Naive thymus-derived CD8-positive, alpha-beta T cell (primary cell): ENCODE measurements at places on chromosomes 1 and 21.
A peak's percentile ranks its signal among the peaks of the same experiment; 100 is the strongest.

- H3K4me1 ChIP-seq, result peaks cover 74% of the 10 kb centered on the region
- DNase-seq, result no peak
- H3K36me3 ChIP-seq, result peaks cover 87% of the 10 kb centered on the region
These were observed 62.2 kb downstream of the S100B start for GRCh38 chr21:46542588-46543124.

- DNase-seq, result no peak
- no peak overlapping the region for H3K4me3 ChIP-seq
- peaks cover 11% of the 10 kb centered on the region for H3K36me3 ChIP-seq
- no peaks in the 10 kb centered on the region for H3K4me1 ChIP-seq
- H3K27ac ChIP-seq, result no peak overlapping the region
These were observed 27.5 kb downstream of the KCNC4 start for GRCh38 chr1:110237386-110238152.

DNA sequence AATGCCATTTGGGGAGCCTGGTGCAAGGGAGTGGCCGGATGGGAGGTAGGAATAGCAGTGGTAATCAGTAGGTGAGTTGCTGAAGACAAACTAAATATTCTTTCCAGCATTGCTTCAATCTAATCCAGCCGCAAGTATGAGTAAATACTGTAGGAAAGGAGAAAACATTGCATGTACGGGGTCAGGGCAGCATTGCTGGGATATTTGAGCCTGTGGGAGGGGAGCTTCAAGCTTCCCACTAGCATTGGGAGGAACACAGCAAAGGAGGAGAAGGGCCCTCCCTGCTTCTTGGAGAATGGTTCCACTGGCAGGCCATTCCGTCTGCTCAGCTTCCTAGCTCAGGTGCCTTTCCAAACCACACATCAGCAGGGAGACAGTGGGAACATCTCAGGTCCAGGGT lies 15.2 kb downstream of the CAPN2 start:
- no peak for DNase-seq
- no peak overlapping the region for H3K4me3 ChIP-seq
- H3K27me3 ChIP-seq, result no peaks in the 10 kb centered on the region
- no peaks in the 10 kb centered on the region for H3K36me3 ChIP-seq

DNA sequence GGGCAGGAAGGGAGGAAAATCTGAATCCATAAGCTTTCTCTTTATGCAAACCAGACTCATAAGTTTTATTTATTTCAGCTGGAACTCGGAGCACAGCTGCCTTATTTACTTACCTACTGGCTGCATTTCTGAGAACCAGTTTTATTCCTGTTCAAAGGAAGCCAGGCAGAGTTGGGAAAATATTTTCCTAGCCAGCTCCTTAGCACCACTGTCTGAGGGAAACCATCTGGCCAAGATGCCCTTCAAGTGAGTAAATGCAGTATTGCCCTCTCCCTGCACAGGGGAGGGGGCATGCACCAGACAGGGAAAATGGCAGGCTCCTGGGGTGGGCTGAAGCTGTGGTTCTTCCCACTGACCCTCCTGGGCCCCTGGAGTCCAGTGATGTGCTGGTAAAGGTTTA lies 28.9 kb upstream of the FMOD start:
- peak overlapping the region; percentile 44 for H3K27ac ChIP-seq
- H3K27me3 ChIP-seq, result peaks cover 10% of the 10 kb centered on the region
- no peaks in the 10 kb centered on the region for H3K4me1 ChIP-seq
- no peaks in the 10 kb centered on the region for H3K36me3 ChIP-seq
- DNase-seq, result no peak

DNA sequence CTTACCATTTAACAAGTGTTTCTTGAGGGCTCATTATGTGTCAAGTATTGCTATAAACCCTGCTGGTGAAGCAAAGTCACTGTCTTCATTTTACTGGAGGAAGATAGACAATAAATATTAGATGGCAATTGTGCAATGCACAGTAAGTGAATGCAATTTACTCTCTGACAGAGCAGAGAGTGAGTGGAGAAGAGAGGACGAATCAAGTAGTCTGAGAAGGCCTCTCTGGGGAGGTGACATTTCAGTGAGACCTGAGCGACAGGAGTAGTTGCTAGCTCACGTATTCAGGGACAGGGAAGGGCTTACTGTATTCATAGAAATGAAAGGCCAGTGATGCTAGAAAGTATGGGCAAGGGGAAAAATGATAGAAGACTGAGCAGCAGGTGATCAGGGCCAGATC lies 1.2 kb upstream of the NMNAT2 start:
- peaks cover 55% of the 10 kb centered on the region for H3K27me3 ChIP-seq
- no peak for DNase-seq
- peaks cover 14% of the 10 kb centered on the region for H3K36me3 ChIP-seq
- peaks cover 27% of the 10 kb centered on the region for H3K4me1 ChIP-seq
- no peak overlapping the region for H3K27ac ChIP-seq

DNA sequence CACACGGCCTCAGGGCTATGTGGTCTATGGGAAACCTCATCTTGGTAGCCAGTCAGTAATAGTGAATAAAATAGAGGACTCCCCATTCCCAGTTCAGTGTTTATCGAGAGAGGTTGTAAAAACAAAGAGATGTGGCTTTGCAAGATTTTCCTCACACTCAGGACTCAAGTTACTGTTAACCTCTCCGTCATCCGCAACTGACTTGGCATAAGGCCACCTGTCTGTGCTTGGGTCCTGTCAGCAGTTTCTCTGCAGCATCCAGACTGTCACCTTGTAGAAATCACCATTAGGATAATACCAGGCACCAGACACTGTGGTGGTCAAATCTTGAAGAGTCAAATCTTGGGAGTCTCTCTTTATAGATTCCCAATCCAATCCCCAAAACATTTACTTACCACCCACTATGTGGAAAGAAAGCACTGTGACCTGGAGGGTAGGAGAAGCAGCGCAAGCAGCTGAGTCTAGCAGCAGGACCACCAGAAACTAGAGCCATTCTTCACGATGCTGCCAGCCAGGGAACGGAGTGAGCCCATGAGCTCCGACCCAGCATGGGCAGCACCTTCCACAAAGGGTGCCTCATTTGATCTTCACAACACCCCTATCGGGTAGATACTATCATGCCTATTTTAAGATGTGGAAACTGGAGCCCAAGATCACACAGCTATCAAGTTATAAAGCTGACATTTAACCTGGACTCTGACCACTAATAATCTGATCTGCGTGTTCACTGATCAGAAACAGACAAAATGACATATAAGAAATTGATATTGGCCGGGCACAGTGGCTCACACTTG lies 5.6 kb upstream of the GPR25 start:
- H3K36me3 ChIP-seq, result peaks cover 3% of the 10 kb centered on the region
- H3K4me1 ChIP-seq, result no peaks in the 10 kb centered on the region
- peaks cover 19% of the 10 kb centered on the region for H3K27me3 ChIP-seq
- no peak overlapping the region for H3K27ac ChIP-seq
- DNase-seq, result no peak

GRCh38 chr21:19420565-19420964 lies 1017.0 kb upstream of the TMPRSS15 start:
- H3K27ac ChIP-seq, result no peak overlapping the region
- no peaks in the 10 kb centered on the region for H3K36me3 ChIP-seq
- no peak for DNase-seq
- no peaks in the 10 kb centered on the region for H3K27me3 ChIP-seq
- H3K4me3 ChIP-seq, result no peak overlapping the region
- H3K4me1 ChIP-seq, result no peaks in the 10 kb centered on the region

DNA sequence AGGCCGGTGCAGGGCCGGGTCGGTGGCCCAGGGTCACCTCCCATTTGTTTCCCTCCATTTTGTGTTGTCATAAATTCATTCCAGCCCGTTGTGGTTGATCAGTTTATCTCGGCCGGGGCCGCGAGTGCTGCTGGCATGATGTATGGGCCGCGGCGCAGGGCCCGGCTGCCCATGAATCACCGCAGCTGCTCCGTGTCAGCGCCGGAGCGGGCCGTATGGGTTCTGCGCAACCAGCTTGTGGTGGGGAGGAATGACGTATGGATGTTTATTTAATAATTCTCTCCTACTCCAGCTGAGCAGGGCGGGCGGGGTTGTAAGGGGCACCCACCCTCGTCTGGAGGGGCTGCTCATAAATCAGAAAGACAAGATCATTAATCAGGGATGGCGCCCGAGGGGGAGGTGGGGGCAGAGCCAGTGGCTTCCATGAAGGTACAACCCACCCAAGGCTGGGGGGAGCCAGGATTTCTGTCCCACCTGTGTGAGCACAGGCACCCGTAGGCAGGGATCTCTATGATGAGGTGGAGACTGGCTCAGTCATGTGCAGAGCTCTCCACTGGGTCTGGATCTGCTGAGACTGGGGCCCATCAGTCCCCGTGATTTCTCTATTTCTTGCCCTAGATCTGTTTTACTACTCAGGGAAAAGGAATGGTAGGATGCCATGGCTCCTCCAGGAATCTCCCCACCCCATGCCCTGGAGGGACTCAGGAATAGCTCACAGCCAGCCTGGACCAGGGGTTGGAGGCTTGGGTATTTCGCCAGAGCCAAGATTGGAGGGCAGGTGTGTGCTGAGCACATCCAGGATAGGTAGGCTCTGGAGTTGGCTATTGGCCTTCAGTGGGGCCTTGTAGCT lies 27.8 kb downstream of the TMEM53 start:
- DNase-seq, result no peak
- peaks cover 90% of the 10 kb centered on the region for H3K36me3 ChIP-seq
- no peak overlapping the region for H3K4me3 ChIP-seq
- peak overlapping the region; percentile 48 for H3K27ac ChIP-seq
- H3K4me1 ChIP-seq, result peaks cover 5% of the 10 kb centered on the region

DNA sequence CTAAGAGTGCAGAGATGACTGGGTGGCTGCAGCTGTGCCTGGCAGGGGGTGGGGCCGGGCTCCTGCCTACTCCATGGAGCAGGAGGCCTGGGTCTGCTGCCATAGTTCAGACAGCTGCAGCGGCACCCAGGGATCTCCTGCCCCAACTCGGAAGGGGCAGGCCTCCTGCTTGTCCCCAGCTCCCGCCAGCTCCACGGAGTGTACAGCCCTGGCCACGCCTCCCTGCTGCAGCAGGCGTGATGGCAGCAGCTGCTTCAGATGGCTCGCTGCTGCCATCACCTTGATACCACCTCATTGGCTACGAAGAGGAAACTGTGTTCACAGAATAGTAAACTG lies 35.9 kb downstream of the ACTL8 start:
- H3K4me3 ChIP-seq, result no peak overlapping the region
- H3K27ac ChIP-seq, result no peak overlapping the region
- no peaks in the 10 kb centered on the region for H3K36me3 ChIP-seq
- H3K4me1 ChIP-seq, result no peaks in the 10 kb centered on the region
- DNase-seq, result no peak

- no peak overlapping the region for H3K4me3 ChIP-seq
- DNase-seq, result no peak
These were observed 25.7 kb downstream of the PLXNA2 start for GRCh38 chr1:208218237-208219097.

GRCh38 chr1:244865028-244865371 lies 657 bp upstream of the HNRNPU start:
- no peak for DNase-seq
- H3K4me1 ChIP-seq, result peaks cover 28% of the 10 kb centered on the region
- H3K36me3 ChIP-seq, result peaks cover 25% of the 10 kb centered on the region
- no peaks in the 10 kb centered on the region for H3K27me3 ChIP-seq
- peak overlapping the region; percentile 95 for H3K4me3 ChIP-seq
- H3K27ac ChIP-seq, result peak overlapping the region; percentile 97

GRCh38 chr1:63454269-63454668 lies 68.8 kb downstream of the ITGB3BP start:
- H3K36me3 ChIP-seq, result peaks cover 13% of the 10 kb centered on the region
- H3K4me3 ChIP-seq, result no peak overlapping the region
- H3K4me1 ChIP-seq, result no peaks in the 10 kb centered on the region
- H3K27me3 ChIP-seq, result no peaks in the 10 kb centered on the region

DNA sequence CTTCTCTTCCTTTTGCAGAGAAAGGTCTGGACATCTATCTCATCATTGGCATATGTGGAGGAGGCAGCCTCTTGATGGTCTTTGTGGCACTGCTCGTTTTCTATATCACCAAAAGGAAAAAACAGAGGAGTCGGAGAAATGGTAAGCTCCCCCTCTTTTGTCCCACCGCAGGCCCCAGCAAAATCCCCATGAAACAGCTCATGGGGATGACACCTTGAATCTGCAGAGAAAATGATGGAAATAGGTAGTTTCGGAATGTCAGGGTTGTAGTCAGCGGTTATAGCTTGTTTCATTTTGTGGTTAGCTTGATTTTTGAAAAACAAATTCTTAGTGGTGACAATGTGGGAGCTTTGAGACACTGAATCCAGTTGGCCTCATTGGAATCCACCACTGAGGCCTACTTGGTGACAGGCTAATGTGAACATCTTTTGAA lies 10.3 kb downstream of the CD2 start:
- peak; percentile 40 for DNase-seq
- peak overlapping the region; percentile 99 for H3K27ac ChIP-seq
- no peaks in the 10 kb centered on the region for H3K27me3 ChIP-seq
- peaks cover 95% of the 10 kb centered on the region for H3K36me3 ChIP-seq
- H3K4me3 ChIP-seq, result peak overlapping the region; percentile 78

DNA sequence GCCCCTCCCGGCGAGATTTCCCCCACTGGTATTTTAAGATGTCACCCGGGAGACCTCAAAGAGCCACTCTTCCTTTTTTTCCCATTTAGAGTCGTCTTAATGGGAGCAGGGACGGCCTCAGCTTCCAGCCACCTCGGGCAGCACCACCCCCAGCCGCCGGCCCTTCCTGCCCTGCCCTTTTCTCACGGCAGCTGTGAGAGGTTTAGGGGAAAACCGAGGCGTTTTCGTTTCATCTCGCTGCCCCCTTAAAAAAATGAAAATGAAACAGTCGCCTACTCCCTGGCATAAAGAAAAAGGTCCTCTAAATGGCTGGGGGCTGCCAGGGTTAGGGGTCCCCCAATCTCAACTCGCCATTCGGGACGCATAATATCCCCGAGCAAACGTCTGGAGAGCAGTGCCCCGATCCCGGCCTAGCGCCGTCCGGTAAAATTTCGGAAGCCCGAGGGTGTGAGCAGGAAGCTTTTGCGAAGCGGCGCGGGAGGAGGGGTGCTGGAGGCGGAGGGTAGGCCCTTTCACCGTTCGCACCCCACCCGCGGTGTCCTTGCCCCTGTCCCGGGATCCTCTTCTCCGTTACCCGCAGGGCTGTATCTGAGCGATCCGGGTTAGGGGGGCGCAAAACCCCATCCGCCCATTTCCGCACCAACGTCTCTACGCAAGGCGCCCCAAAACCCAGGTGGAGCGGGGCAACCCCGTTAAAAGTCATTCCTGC lies 1.2 kb downstream of the RUNX3 start:
- H3K4me1 ChIP-seq, result peaks cover 29% of the 10 kb centered on the region
- H3K4me3 ChIP-seq, result peak overlapping the region; percentile 99
- H3K27me3 ChIP-seq, result no peaks in the 10 kb centered on the region
- peaks cover 4% of the 10 kb centered on the region for H3K36me3 ChIP-seq

GRCh38 chr1:95217371-95217770 lies 16.6 kb upstream of the RWDD3 start:
- no peak overlapping the region for H3K4me3 ChIP-seq
- H3K36me3 ChIP-seq, result peaks cover 23% of the 10 kb centered on the region
- peaks cover 36% of the 10 kb centered on the region for H3K27me3 ChIP-seq
- no peak overlapping the region for H3K27ac ChIP-seq
- no peak for DNase-seq

DNA sequence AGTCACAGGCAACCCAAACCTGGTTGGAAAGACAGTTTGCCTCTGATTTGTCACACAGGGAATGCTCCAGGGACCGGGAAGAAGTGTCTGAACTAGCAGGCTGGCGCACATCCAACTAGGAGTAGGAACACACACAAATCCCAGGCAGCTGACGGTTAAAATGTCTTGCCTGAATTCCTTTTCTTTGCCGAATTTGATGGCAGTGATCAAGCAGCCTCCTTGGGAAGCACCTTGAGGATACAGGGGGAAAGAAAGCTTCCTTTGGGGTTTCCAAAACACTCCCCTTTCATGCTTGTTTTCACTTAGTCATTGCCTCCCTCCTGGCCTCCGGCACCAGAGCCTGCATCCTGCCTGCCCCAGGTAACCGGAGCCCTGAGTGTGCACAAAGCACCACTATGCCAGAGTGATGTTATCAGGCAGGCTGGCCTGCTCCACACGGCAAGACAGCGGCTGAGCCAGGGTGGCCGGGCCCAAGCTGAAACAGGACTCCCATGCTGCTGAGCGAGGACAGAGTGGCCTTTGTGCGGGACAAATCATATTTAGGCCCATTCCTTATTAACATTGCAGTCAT lies 193.8 kb downstream of the LMX1A start:
- no peak overlapping the region for H3K27ac ChIP-seq
- DNase-seq, result no peak
- H3K4me3 ChIP-seq, result no peak overlapping the region
